NCI-H187 (cell line): ENCODE measurements at places on chromosomes 11 and 22.

DNA sequence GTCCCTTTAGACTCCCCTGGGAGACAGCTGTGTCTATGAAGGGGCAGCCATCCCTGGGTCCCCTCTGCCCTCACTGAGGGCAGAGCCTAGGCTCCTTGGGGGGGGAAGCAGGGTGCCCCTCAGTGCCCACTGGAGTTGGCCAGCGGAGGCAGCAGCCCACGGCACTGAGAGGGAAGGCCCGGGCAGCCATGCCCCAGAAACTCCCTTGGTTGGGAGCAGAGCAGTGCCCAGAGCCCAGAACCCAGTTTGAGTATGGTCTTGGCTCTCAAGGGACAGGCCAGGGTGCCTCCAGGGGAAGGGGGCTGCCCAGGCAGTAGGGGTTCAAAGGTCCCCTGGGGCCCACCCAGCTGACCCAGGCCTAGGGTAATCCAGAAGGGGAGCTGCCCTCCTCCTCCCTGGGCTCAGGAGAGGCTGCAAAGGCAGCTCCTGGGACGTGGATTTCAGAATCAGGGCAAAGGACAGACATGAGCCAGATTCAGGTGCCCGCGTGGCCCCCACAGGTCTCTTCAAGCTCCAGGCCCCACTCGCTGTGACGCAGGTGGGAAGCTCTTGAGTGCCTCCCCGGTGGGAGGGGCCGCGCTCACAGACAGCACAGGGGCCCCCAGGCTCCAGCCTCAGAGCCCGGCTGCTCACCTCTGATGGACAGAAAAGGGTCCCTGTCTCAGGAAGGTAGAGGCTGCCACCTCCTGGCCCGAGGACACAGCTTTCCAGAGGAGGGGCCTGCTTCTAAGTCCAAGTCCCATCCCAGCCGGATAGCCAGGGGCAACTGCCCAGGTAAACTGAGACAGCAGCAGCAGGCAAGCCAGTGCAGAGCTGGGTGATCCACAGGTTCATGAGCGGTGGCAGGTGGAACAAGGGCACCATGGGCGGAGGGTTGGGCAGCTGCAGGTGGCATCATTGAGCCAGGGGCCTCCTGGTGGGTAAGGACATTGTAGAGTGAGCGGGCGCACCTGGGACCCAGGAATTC, 2.6 kb downstream of the C11orf21 start:
- DNase-seq = no peak

GRCh38 chr11:130581646-130582045, 133.2 kb downstream of the ADAMTS15 start:
- no peak for DNase-seq

DNA sequence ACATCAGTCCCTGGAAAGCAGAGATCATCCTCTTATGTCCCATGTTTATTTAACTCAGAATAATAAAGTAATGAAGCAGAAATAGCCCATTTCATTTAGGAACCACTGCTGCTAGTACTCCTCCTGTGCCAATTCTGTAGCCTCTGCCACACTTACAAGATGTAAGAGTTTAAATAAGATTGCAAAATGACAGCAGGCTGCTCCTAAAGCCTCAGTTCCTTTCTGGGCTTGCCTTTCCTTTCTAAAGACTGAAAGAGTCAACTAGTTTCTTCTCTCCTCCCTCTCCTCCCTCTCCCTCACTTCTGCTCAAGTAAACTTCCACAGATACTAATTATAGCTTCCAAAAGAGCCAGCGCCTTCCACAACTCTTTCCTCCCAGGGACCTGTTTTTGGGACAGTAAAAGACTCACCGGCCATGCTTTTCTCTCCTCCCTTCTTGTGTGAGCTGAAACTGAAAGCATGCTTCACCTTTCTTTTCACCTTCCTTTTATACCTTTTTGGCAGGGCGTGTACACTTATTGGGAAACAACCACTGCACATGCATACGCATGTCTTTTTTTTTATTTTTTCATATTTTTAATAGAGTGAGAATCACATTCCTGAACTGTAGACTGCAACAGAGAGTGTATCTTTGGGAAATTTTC, 26.1 kb upstream of the CARD16 start:
- DNase-seq = no peak

- no peak for DNase-seq
Observed at GRCh38 chr11:416051-416756, 1.4 kb upstream of the SIGIRR start.

DNA sequence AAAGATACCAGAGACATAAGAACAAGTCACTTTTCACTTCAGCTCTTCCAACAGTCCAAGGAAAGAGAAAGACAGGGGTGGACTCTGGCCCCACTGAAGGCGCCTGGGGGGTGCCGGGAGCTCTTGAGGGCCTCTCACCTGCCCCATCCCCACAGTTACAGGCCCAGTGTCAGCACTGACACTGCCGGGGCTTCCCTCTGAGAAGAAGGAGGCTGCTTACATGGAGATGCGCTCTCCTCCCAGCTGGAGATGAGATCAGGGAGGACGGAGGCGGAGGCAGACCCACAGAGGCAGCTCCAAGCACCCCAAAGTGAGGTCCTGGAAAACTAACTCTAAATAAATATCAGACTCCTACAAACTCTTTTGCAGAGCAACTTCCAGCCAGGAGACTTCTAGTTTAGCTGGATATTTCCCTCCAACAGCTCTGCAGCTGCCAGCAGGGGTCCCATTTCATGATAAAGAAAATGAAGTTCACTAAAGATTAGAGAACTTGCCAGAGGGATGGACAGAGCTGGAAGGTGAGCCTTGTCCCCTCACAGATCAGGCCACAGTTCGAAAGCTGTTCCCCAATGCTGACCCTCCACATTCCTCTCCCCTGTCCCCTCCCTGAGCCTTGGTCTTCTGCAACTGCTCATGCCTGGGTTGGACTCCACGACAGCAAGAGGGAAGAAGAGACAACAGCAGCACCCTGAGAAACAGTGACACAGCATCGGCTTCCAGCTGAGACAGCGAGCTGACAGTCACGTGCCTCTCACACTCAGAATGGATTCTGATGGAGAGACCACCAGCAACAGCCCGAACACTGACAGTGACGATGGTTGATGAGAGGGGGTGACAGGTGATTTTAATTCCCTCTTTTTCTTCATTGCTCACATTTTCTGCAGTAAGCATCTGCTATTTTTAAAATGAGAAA, 5.8 kb downstream of the CARS1 start:
- DNase-seq = no peak

- no peak for DNase-seq
Observed at GRCh38 chr11:75656044-75656727, 12.7 kb downstream of the MAP6 start.

- no peak for DNase-seq
Observed at GRCh38 chr11:59266491-59266890, 53.8 kb upstream of the MPEG1 start.

GRCh38 chr11:102316346-102316904, 859 bp upstream of the BIRC3 start:
- no peak for DNase-seq

- no peak for DNase-seq
Observed at GRCh38 chr22:19204640-19205039, 26.1 kb upstream of the SLC25A1 start.
